Eye (tissue), 1 donor: ENCODE measurements at places on chromosomes 11 and 22.

- DNase-seq, result no peak
These were observed 62.0 kb downstream of the NCAM1 start for GRCh38 chr11:113023228-113023627.

- DNase-seq, result no peak
These were observed 26.3 kb downstream of the POLR3H start for GRCh38 chr22:41518048-41518347.

GRCh38 chr22:32208681-32209080 lies 3.8 kb upstream of the RFPL2 start:
- no peak for DNase-seq

GRCh38 chr22:36881504-36882245 lies 20.9 kb downstream of the NCF4 start:
- peak; percentile 16 for DNase-seq

DNA sequence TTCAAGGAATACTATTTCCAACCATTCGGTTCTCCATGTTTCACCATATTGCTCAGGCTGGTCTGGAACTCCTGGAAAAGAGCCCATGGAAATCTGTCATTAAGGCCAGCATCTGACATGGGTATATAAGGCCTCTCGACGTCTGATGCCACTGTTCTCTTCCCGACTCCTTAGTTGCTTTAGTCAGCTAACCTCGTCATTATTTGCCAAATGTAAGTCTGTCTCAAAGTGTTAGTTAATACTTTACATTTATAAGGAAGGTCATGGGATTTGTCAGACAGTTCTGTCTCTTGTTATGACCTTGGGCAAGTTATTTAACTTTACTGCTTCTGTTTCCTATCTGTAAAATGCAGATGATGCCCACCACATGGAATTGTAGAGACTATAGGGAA lies 1.6 kb downstream of the MRPL48 start:
- DNase-seq, result no peak

- peak; percentile 14 for DNase-seq
These were observed 94.9 kb upstream of the SEPTIN5 start for GRCh38 chr22:19619144-19620009.

DNA sequence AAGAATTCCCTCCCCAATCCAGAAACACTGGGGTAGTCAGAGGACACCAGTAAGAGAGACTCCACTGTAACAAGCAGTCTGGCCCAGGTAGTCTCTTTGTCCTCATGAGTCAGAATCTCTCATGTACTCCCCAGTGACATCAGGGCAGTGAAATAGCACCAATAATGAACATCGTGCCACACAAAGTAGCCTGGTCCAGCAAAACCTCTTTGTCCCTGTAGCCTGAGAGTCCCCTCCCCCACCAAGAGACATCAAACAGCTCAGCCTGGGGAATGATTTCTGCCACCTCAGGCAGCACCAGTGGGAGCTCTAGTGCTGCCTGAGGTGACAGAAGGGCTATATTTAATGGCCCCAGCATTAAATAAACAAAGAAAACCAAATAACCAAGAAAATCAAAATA lies 88.1 kb downstream of the SBF2 start:
- peak; percentile 6 for DNase-seq
